Dermis microvascular lymphatic vessel endothelial cell (primary cell): ENCODE measurements at places on chromosomes 6 and 20. TPM values are rescaled to one million over a fixed set of nuclear protein-coding genes. Genes with fewer than 3 reads are reported as not detected.

The CRISP2 gene
- not detected in 2 replicates for total RNA-seq

The CENPW gene
- 3.5 and 14.4 TPM in 2 replicates for total RNA-seq

The DZANK1 gene
- total RNA-seq = 0.26 and 0.38 TPM in 2 replicates

The TAAR8 gene
- total RNA-seq = not detected in 2 replicates

The RWDD2A gene
- total RNA-seq = 2.4 and 3.2 TPM in 2 replicates

The WFDC5 gene
- total RNA-seq = not detected in 2 replicates

The NQO2 gene
- total RNA-seq = 12.2 and 24.9 TPM in 2 replicates

The TOX2 gene
- 0.77 and 1.0 TPM in 2 replicates for total RNA-seq

The SLC2A4RG gene
- 5.9 and 9.2 TPM in 2 replicates for total RNA-seq

The MUCL3 gene
- total RNA-seq = not detected in 2 replicates

DNA sequence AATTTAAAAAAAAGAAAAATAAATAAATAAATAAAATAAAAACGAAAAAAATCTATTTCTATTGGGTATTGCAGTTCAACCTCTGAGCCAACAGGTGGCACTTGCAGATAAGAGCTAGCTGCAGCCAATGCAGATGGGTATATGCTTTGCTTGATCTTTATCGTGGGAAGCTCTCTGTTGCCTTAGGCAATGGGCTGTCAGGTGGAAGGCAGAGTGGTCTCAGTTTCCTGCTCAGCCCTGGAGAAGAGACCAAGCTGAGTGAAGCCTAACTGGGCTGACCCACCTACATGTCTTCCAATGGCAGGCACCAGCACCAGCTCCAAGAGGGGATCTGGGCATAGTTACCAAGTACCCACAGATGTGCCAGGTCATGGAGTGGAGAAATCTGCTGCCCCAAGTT, 95.0 kb downstream of the AK9 start:
- DNase-seq = peak; percentile 21

GRCh38 chr20:11119573-11119972, 445.8 kb upstream of the JAG1 start:
- DNase-seq = no peak

- no peak for DNase-seq
These were observed 12.1 kb downstream of the TJAP1 start for GRCh38 chr6:43489277-43490072.

GRCh38 chr6:157531986-157532365, 151.0 kb downstream of the ZDHHC14 start:
- DNase-seq = no peak

DNA sequence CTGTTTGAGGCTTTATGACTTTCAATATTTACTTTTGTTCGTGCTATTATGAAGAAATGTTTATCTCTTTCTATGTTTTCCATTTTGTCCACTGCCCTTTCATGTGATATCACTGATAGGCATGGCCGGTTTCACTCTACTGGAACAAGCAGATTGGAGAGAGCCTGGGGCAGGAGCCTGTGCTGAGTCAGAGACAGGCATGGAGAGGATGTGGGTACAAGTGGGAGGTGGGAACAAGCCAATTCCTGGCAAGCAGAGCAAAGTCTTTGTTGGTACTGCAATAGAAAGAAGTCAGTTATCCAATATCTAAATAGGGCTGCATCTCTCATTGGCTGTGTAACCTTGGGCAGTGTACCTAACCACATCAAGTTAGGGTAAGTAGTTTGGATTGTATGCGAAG, 545.6 kb upstream of the MAP3K7 start:
- DNase-seq = no peak

DNA sequence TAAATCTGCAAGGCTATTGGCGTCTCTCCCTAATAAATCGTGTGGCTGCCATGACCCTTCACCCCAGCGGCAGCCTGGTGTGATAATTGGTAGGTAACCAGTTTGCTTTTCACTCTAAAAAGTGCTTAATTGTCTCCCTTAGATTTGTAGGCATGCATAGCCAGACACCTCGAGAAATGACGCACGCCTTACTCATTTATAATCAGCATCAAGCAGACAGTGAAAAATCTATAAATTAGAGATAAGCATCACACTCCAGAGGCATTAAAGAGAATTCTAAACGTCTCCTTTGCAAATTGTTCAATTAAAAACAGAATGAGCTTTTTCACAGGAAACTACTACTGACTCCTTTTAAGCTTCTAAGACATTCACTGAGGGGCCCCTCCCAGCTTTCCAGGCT, 110.2 kb upstream of the RPS6KA2 start:
- peak; percentile 57 for DNase-seq

DNA sequence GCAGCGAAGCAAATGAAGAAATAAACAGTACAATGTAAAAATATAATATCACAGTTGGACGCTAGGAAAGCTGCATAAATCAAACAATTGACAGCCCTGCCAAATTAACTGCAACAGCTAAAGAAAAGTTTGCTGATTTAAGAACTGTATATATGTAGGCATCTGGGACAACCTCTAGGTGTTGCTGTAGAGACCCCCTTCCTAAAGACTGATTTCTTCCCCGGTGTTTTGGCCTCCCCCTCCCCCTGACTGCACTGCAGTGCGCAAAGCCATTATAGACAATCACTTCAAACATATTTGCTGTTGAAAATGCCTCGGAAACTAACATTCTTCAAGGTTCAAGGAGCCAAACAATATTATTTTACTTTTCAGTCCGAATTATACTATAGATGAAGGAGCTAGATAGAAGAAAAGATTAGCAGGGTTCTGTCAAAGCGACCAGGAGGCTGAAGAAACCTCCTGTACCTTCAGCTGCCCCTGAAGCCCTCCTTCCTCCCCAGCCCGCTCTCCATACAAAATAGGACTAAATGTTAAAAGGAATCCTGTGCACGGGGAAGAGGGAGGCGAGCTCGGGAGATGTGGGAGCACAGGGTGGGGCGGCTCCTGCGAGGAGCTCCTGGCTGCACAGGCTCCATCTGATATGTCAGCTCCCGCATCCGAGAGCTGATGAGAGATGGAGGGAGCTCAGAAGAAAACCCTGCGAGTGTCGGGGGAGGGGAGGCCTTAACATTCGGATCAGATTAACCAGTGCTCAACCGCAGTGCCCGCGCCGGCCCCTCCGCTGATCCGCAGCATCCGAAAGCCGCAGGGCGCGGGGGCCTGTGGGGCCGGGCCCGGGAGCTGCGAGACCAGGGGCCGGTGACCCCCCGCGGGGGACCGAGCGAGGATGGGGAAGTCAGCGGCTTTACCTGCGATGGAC, 822 bp downstream of the ELOVL4 start:
- peak; percentile 34 for DNase-seq

- DNase-seq = peak; percentile 70
These were observed 47.4 kb downstream of the TGM2 start for GRCh38 chr20:38117635-38118034.

DNA sequence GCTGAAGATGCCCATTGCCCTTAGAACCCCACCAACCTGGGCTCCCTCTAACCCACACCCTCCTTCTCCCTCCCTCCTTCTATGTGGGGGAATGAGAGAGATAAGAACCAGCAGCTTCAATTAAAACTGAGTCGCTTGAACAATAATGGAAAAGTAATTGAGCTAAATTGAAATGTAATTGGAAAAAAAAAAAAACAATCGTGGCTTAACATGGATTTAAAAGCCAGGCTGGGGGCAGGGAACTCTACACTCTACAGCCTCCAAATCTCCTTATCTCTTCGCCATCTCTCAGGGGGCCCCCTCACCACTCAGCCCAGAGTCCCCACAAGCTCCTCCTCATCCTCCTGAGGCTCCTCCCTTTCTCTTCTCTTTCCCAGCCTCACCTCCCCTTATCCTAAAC, 83.2 kb downstream of the MDGA1 start:
- no peak for DNase-seq

DNA sequence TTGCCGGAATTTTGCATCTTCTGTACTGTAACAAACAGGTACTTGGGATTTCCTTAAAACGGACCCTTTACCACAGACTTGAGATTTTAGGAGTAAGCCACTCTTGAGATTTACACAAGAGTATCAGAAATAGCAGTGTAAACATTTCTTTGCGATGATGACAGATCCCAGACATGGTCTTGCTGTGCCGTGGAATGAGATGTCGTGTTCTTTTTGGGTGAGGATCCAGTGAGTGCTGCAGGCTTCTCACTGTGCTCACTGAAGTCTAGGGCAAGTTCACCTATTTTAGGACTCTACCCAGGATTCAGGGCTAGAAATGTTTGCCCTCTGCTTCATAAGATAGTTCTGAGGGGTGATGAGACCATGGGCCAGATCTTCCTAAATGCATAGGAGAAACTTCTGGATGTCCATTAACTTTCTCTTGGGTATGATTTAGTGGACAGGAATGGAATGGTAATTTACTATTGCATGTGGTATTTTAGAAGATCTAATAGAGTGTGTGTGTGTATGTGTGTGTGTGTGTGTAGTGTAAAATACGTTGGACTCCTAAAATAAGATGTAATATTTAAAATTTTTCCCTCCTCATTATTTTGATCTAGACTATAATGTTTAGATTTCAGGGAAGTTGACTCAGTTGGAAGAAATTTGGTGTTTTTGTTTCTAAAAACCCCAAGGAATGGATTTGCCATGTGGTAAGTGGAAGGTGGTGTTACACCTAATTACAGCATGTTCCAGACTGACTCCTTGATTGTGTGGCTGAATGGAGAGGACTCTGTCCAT, 8.5 kb downstream of the LRRC1 start:
- DNase-seq = no peak

DNA sequence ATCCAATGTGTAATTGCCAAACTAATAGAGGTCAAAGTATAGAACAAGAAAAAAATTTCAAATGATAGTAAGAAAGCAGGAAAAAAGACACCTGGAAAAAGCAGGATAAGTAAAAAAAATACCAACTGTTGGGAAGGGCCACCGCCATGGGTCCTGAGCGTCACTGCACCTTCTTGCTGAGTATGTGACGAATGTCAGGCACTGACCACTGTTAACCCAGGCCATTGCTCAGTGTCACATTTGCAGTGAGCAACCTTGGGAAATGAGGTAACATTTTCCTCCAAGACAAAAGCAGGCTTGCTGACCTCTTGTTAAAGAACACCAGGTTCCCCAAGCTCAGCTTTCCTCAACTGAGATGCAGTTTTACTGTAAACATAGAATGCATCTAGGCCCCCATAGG, 15.6 kb upstream of the RPS6KA2 start:
- DNase-seq = no peak

DNA sequence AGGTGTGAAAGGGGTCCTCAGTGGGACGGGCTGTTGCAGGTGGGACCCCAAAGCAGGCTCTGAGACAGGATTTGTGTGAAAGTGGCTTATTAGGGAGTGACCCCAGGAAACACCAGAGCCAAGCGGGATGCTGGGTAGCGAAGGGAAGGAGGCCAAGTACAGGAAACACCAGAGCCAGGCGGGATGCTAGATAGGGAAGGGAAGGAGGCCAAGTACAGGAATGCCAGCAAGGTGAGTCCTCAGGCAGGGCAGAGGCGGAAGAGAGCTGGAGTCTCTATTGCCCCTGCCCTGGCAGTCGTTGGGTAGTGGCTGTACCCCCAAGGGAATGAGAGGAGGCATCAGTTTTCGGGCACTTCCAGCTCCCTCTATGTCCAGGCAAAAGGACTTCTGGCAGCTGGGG, 30.5 kb upstream of the TGM2 start:
- no peak for DNase-seq

DNA sequence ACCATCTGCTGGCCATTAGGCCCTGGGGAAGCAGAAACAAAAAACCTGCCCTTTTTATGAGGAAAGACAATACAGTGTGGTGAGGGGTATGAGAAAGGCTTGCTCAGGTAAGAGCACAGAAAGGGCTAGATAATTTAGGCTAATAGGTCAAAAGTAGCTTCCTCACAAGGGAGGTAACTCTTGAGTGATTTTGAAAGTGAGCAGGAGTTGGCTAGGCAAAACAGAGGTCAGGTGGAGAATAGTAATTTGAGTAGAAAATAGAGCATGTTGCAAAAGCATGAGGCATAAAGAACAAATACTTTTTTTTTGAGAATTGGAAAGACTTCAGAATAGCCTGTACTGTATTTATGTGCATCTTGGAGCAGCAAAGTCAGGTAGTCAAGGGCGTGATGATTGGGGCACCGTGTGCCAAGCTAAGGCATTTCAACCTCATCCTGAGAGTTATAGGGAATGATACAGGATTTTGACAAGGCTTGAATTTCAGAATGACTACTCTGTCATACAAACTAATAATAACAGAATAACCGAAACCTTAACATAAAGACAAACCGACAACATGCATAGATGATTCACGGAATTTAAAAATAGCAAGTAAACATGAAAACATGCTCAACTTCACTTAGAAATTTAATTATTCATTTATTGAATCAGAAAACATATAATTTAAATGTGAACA, 123.0 kb upstream of the ENPP5 start:
- no peak for DNase-seq

DNA sequence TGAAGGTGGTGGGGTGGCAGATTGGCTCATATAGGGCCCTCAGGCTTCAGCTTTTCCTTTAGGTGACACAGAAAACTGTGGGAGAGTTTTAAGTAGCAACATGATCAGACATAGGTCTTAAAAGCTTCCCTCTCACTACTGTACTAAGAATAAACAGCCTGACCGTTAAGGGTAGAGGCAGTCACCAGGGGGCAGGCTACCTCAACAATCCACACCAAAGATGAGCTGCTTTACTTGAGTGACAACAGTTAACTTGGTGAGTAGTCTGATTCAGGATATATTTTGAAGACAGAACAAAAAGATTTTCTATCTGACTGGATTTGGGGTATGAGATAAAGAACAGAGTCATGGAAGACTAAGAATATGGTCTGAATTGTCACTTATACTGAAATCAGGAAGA, 193.1 kb upstream of the SHLD1 start:
- DNase-seq = peak; percentile 27

- DNase-seq = no peak
These were observed 253.1 kb downstream of the FNDC1 start for GRCh38 chr6:159422041-159422984.
